Neural crest cell (in vitro differentiated cells): ENCODE measurements at places on chromosomes 2 and 18. TPM values are rescaled to one million over a fixed set of nuclear protein-coding genes. Genes with fewer than 3 reads are reported as not detected.

GRCh38 chr2:156505696-156506095, 69.5 kb downstream of the GPD2 start:
- peaks cover 2% of the 10 kb centered on the region for H3K36me3 ChIP-seq
- no peak overlapping the region for H3K4me3 ChIP-seq
- no peak overlapping the region for H3K27ac ChIP-seq
- no peak for DNase-seq

Gene DNAJC10
- 103 and 114 TPM in 2 replicates for total RNA-seq

- H3K36me3 ChIP-seq, result peaks cover 6% of the 10 kb centered on the region
- H3K4me3 ChIP-seq, result no peak overlapping the region
Measured at GRCh38 chr2:98093146-98093545, 6.2 kb downstream of the VWA3B start.

DNA sequence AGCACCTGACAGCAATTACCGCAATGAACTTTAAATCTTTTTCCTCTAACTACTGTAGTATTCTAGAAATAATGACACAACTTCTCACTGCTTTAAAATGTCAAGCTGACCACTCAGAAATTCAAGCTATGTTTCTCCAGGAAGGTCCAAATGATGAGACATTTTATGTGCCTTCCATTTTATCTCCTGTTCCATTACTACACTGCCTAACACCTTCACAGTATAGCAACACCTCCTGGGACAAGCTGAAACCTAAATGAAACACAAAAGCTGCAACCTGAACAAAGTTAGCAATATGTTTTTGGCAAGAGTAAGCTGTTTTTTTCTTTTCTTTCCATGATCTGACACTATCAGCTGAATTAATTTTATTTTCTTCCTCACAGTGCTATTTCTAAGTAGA, 81.9 kb downstream of the IKZF2 start:
- DNase-seq, result no peak
- H3K4me1 ChIP-seq, result peaks cover 8% of the 10 kb centered on the region
- peak overlapping the region; percentile 23 for H3K27ac ChIP-seq
- H3K4me3 ChIP-seq, result no peak overlapping the region
- no peaks in the 10 kb centered on the region for H3K36me3 ChIP-seq
- peaks cover 2% of the 10 kb centered on the region for H3K27me3 ChIP-seq

- no peaks in the 10 kb centered on the region for H3K4me1 ChIP-seq
- H3K27me3 ChIP-seq, result no peaks in the 10 kb centered on the region
- no peak overlapping the region for H3K4me3 ChIP-seq
Measured at GRCh38 chr18:21803495-21803894, 62.9 kb downstream of the MIB1 start.

Gene CLEC4F
- total RNA-seq, result not detected in 2 replicates

- no peak for DNase-seq
- H3K36me3 ChIP-seq, result peaks cover 15% of the 10 kb centered on the region
- H3K4me1 ChIP-seq, result peaks cover 81% of the 10 kb centered on the region
- H3K27me3 ChIP-seq, result no peaks in the 10 kb centered on the region
- peak overlapping the region; percentile 2 for H3K4me3 ChIP-seq
Measured at GRCh38 chr2:64635976-64636911, 17.5 kb downstream of the SERTAD2 start.

- H3K27me3 ChIP-seq, result no peaks in the 10 kb centered on the region
- H3K4me1 ChIP-seq, result peaks cover 15% of the 10 kb centered on the region
- peak overlapping the region; percentile 14 for H3K27ac ChIP-seq
- no peak overlapping the region for H3K4me3 ChIP-seq
- no peak for DNase-seq
Measured at GRCh38 chr2:64289737-64290136, 145.5 kb upstream of the PELI1 start.

Gene SGO2
- total RNA-seq, result 33.1 and 33.5 TPM in 2 replicates
